ENCODE measurements at places on chromosomes 7 and 10.
A peak's percentile ranks its signal among the peaks of the same experiment; 100 is the strongest.

DNA sequence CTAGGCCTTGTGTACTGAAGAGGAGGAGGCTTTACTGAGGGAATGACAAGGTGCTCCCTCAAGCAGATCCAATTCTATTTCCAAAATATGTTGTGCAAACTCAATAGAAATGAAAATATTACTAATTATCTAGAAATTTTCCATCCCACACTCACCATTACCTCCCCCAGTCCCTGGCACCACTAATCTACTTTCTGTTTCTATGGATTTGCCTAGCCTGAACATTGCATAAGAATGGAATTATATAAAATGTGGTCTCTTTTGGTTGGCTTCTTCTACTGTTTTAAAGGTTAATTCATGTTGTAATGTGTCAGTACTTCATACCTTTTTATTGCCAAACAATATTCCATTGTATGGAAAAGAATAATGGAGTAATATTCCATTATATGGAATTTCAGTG lies 18.7 kb upstream of the NUB1 start:
- DNase-seq = no peak

DNA sequence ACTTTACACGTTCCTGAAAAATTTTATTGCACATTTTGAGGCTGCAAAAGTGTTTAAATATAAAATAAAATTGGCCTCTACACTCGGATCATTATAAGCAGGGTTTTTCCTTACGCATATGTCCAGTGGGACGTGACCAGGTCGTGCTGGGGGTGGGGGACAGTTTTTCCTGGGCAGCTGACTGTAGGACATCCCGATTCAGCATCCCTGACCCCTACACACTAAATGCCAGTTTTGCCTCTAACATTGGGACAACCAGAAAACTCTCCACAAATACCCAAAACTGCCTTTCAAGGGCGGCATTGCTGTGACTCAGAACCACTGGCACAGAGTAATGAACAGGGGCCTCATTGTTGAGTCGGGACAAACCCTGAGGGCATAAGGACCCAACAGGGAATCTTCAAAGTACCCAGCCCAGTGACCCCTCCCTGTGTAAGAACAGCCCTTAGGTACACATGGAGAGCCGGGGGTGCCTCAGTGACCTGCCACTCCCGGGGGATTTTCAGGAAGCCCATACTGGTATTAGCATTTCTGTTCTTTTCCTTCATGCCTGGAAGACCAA lies 170.6 kb downstream of the ARHGAP21 start:
- DNase-seq = no peak

GRCh38 chr10:49526619-49527018 lies 12.3 kb downstream of the ERCC6 start:
- DNase-seq = no peak

DNA sequence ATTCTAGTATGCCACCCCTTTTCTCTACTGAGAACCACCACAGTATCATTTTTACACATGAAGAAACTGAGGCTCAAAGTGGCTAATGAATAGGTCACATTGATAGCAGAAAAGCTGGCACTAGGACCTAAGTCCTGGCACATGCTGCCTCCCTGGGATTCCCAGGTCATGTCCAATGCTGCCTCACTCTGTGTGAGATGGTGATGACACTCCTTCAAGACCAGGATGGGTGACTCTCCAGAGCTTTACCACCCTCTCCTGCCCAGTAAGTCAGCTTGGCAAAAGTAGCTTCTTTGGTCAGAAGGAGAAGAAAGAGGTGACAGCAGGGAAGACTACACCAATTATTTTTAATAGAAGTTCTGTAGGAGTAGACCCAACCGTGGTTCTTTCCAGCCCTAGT lies 13.3 kb upstream of the AKR1B10 start:
- no peak for DNase-seq

DNA sequence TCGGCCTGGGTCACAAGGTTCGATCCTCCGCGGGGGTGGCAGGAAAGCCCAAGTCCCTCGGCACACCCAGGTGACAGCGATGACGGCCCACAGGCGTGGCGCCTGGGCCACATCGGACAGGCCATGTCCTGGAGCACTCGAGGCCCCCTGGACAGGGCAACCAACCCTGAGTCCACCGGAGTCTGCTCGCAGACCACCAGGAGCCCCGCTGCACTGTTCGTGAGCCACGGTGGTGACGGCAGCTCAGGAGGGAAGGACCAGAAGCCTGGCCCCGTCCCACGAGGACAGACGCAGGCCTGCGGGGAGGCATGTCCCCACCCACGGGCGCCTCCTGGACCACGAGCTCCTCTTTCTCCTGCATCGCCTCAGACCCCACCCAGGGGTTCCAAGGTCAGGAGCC lies 22.4 kb upstream of the GPR146 start:
- DNase-seq = peak; percentile 87

DNA sequence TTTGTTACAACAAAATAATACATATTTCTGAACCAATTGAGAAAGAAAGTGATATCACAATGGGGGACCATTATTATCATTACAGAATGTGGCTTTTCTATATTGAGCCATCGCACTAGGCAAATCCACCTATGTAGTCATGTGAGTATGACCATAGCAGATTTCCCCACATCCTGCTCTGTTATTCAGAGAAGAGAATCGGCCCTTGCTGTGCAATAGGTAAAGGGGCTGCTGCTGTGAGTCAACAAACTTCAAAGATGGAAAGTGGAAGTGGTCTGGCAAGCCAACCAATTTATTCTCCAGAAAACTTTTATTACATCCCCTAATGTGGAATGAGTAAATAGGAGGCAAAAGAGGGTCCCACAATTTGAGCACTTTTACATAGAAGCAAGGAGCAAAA lies 573.4 kb downstream of the ETV1 start:
- DNase-seq = no peak

DNA sequence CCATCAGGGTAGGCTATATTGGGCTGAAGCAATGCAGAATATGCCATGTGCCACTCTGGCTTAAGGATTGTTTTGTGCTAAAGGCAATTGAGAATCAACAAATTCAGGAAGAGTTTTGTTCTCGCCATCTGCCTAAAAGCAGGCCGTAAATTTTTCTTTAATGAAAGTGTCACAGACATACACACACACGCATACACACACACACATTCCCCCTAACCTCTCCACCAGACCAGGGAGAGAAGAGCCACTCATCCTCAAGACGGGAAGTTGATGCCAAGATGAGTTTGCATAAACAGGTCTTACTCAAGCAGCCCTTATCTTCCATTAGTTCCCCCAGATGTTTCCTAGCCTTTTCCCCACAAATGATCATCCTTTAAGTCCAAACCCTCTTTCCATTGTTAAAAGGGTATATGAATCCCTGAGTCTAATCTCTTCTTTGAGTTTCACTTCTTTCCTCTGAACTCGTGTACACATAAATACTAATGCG lies 59.6 kb upstream of the TRIM24 start:
- DNase-seq = no peak

- no peak for DNase-seq
These were observed 25.5 kb downstream of the ARHGAP22 start for GRCh38 chr10:48579251-48579960.

DNA sequence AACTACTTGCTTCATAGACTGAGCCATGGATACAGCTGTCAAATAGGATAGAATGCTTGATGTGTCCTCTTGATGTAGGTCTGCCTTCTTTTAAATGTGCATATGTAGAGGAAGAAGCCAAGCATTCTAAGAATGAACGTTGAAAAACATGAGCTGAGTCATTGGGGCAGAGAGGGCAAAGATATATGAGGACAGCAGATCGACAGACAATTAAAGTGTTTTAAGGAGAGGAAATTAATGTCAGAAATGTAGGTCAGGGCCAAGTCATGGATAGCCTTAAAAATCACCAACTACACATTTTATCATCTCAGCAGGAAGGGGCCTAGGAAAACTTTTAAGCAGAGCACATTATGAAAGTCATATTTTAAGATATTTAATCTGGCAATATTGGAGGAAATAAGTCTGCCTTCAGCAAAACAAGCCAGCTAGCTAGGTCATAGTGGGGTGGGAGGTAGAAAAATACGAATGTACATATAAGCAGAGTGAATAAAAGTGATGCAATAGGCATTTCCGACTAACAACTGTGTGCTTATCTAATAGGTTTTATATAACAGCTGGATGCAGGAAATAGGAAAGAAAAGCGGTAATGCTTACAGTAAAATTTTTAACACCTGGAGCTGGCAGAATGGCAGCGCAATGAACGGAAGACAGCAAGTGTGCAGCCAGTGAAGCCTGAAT lies 638.3 kb upstream of the TPK1 start:
- no peak for DNase-seq

GRCh38 chr7:150665089-150665748 lies 20.3 kb upstream of the GIMAP2 start:
- DNase-seq = no peak

GRCh38 chr10:23676296-23676695 lies 237.4 kb downstream of the OTUD1 start:
- no peak for DNase-seq

DNA sequence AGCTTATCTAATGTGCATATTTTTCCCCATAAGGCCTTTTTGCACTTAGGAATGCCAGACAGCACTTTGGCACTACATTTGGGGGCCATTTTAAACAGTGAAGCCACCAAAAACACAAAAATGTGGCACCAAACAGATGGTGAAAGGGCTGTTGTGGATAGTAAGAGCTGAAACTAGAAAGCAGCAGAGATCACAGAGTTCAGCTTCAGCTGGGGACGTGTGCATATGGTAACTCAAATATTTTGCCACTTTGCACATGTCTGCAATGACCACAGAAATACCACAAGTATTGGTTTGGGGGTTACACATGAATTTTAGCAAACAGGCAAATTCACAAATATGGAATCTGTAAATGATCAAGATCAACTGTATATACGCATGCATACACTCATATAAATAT lies 72.8 kb downstream of the PODXL start:
- no peak for DNase-seq

DNA sequence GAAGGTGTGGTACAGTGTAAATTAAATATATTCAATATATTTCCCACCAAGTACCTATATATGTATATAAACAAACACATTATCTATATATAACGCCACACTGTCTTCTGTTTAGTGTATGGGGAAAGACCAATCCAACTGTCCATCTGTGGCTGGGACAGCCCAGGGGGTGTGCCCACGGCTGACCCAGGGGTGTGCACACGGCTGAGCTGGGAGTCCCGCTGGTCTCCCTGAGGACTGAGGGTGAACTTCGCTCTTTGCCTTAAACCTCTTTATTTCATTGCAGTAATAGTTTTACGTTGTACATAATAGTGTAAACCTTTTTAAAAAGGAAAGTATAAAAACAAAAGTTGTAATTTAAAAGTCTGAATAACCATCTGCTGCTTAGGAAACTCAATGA lies 6.3 kb downstream of the EN2 start:
- no peak for DNase-seq

DNA sequence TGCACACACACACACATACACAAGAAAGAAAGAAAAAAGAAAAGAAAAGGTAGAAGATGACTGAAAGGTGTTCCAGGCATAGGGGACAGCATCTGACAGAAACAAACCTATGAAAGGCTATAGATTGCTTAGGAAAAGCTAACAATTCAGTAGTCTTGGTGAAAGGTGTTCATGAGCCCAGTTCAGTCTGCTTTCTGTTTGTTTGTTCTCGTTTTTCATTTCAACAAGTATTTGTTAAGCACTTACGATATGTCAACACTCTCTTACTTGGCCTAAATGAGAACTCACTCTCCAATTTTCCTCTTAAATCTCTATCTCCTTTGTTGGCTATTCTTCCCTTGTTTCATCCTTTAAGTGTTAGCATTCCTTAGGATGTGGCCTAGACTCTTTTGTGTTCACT lies 133.2 kb downstream of the GRM8 start:
- no peak for DNase-seq

GRCh38 chr10:113644185-113645120 lies 19.4 kb downstream of the NRAP start:
- DNase-seq = no peak

- no peak for DNase-seq
These were observed 2.9 kb downstream of the GPNMB start for GRCh38 chr7:23249486-23249885.

GRCh38 chr10:3293581-3294431 lies 121.2 kb upstream of the PITRM1 start:
- DNase-seq = no peak

GRCh38 chr10:48251525-48252353 lies 22.8 kb downstream of the FRMPD2 start:
- no peak for DNase-seq

DNA sequence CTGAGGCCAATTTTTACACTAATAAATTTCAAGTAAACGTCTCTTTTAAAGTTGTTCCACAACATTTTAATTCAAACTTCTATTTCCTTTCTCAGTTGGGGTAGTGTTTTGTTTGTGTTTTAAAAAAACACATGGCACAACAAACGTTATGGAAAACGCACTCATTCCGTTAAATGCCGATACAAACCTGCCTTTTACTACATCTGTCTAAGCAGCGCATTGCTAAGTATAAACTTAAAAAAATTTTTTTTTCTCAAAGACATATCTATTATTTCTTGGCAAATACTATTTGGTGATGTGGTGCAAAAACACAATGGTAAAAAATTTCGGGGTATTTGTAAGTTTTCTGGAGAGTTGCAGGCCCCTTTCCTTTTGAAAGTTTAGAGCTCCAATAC lies 1.4 kb downstream of the SKIDA1 start:
- DNase-seq = no peak

- DNase-seq = no peak
These were observed 189.5 kb downstream of the RAPGEF5 start for GRCh38 chr7:22167482-22167881.

Measured in chondrocyte (in vitro differentiated cells).